ENCODE measurements at places on chromosomes 4 and X. TPM values are rescaled to one million over a fixed set of nuclear protein-coding genes. Genes with fewer than 3 reads are reported as not detected.

FAAH2 gene
- not detected for total RNA-seq

RHOXF2 gene
- not detected for total RNA-seq

DCK gene
- total RNA-seq: 24.5 TPM

IQCM gene
- total RNA-seq: not detected

USP17L18 gene
- not detected for total RNA-seq

- no peaks in the 10 kb centered on the region for H3K27me3 ChIP-seq
- H3K36me3 ChIP-seq: no peaks in the 10 kb centered on the region
- H3K27ac ChIP-seq: no peak overlapping the region
- H3K4me3 ChIP-seq: no peak overlapping the region
These were observed 101.4 kb upstream of the FRMPD3 start for GRCh38 chrX:107348051-107348450.

GRCh38 chr4:89177807-89178206 is 66.5 kb downstream of the TIGD2 start:
- H3K27ac ChIP-seq: no peak overlapping the region
- no peaks in the 10 kb centered on the region for H3K4me1 ChIP-seq
- H3K36me3 ChIP-seq: no peaks in the 10 kb centered on the region
- H3K4me3 ChIP-seq: no peak overlapping the region

DNA sequence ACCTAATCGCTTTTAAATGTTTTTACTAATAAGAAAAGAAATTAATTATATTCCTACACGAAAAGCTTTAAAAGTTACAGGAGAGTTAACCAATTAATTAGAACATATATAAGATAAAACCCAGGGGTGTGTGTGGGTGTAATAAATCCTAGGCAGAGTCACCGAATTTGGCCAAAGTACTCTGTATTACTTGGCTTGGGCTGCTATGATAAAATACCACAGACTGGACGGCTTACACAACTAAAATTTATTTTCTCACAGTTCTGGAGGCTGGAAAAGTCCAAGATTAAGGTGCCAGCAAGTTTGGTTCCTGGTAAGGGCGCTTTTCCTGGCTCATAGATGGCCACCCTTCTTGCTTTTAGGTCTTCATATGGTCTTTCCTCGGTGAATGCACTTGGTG is 10.4 kb downstream of the AWAT1 start:
- no peaks in the 10 kb centered on the region for H3K36me3 ChIP-seq
- H3K4me3 ChIP-seq: no peak overlapping the region
- H3K4me1 ChIP-seq: no peaks in the 10 kb centered on the region

DNA sequence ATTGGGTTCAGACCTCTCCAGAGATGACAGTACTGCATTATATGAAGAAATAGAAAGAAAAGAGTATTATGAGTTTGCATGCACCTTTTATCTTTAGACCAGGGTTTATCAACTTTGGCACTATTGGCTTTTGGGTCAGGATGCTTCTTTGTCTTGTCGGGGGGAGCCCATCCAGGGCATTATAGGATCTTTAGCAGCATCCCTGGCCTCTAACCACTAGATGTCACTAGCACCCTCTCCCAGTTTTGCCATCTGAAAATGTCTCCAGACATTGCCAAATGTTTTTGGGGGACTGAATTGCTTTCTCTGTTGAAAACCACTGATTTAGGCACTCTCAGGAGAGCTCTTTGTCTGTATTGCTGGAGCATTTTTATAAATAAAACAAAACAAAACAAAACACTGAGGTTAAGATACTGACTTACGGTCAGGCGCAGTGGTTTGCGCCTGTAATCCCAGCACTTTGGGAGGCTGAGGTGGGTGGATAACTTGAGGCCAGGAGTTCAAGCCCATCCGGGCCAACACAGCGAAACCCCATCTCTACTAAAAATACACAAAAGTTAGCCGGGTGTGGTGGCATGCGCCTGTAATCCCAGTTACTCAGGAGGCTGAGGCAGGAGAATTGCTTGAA is 23.6 kb downstream of the CA5B start:
- no peaks in the 10 kb centered on the region for H3K4me1 ChIP-seq
- H3K4me3 ChIP-seq: no peak overlapping the region
- H3K27me3 ChIP-seq: no peaks in the 10 kb centered on the region
- no peak overlapping the region for H3K27ac ChIP-seq
- no peak for DNase-seq

- no peak for DNase-seq
- no peaks in the 10 kb centered on the region for H3K4me1 ChIP-seq
- no peak overlapping the region for H3K4me3 ChIP-seq
- no peaks in the 10 kb centered on the region for H3K36me3 ChIP-seq
- no peak overlapping the region for H3K27ac ChIP-seq
These were observed 789.0 kb downstream of the TECRL start for GRCh38 chr4:63620271-63620670.

DNA sequence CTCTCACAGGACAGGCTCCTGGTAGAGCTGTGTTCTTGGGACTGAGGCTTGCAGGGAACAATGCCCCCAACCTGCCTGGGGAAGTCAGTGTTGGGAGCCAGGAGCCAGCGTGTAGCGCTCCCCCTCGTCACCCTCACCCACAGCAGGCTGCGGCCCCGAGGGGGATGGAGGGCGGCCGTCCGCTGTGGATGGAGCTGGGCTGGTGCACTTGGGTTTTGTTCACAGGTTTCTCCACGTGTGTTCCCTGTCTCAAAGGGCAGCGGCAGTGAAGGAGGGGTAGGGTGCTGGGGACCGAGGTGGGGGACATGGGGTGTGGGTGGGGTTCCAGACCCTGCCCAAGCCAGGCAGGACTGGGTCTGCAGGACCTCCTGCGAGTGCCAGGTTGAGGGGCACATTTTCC is 69.1 kb downstream of the RGS12 start:
- no peak for DNase-seq
- no peaks in the 10 kb centered on the region for H3K27me3 ChIP-seq
- H3K4me3 ChIP-seq: no peak overlapping the region
- H3K4me1 ChIP-seq: no peaks in the 10 kb centered on the region
- H3K27ac ChIP-seq: no peak overlapping the region

DNA sequence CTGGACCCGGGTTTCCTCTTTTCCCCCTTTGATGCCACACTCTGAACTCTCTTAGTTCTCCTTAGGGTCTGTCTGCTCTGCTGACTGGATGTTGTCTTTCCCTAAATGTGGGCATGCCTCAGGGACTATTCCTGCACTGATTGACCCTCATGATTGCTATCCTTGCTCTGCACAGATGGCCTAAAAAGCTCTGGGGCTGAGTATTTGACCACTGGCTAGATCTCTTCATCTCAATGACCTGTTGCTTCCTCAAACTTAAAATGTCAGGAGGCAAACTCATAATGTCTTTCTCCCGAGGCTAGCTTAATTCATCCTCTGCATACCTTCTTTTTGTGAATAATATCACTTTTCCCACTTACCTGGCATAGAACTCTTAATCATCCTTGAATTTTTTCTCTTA is 157.4 kb downstream of the GATB start:
- H3K27ac ChIP-seq: no peak overlapping the region
- no peak for DNase-seq
- no peaks in the 10 kb centered on the region for H3K36me3 ChIP-seq
- no peak overlapping the region for H3K4me3 ChIP-seq
- no peaks in the 10 kb centered on the region for H3K4me1 ChIP-seq

- peak overlapping the region; percentile 84 for H3K27ac ChIP-seq
- DNase-seq: no peak
- H3K27me3 ChIP-seq: no peaks in the 10 kb centered on the region
- H3K36me3 ChIP-seq: no peaks in the 10 kb centered on the region
These were observed 539 bp upstream of the CHIC1 start for GRCh38 chrX:73562458-73562857.

GRCh38 chrX:34656467-34656841 is 631 bp downstream of the TMEM47 start:
- peak overlapping the region; percentile 85 for H3K27ac ChIP-seq
- H3K4me3 ChIP-seq: peak overlapping the region; percentile 80
- no peaks in the 10 kb centered on the region for H3K4me1 ChIP-seq
- no peaks in the 10 kb centered on the region for H3K27me3 ChIP-seq
- no peak for DNase-seq

DNA sequence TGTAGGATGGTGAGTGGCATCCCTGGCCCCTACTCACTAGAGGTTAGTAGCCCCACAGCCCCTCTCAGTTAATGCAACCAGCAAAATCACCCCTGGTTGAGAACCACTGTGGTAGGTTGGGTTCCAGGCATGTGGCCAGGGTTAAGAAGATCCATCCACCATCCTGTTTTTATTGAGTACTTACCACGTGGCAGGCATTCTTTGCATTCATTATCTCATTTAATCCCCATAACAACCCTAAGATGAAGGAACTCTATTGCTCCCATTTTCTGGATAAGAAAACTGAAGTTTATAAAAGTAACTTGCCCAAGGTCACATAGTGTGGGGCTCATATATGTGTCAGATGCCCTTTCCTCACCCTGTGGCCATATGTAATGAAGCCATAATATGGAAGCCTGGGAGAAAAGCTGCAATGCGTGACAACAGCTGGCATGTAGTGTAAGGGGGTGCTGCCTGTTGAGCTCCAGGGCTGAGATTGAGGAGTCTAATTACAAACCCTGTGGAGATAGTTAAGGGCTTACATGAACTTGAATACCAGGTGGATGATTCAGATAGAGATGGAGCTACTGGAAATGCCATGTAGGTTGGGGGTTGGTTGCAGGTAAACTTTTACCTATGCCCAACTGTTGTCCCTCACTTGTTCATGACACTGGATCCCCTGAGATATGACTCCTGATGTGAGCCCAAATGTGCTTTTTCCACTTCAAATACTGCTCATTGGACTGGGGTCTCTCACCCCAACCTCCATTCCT is 100.2 kb upstream of the PGRMC2 start:
- DNase-seq: no peak
- no peaks in the 10 kb centered on the region for H3K27me3 ChIP-seq
- H3K4me1 ChIP-seq: peaks cover 21% of the 10 kb centered on the region
- peak overlapping the region; percentile 58 for H3K27ac ChIP-seq
- H3K36me3 ChIP-seq: no peaks in the 10 kb centered on the region
- H3K4me3 ChIP-seq: no peak overlapping the region

DNA sequence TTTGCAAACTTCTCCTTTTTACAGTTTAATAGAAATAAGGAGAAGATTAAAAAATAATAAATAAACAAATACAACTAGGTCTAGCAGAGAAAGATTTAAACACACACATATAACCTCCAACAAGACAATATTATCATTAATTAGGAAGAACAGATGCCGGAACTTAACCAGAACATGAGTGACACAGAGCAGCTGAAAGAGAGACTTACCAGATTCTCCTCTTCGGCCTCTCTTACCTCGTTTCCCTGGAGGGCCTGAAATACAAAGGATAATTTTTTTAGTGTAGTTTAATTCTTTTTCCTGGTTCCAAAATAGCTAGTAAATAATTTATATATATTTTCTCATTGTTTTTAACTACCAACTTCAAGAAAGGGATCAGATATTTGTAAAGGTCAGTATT is 252.5 kb downstream of the COL25A1 start:
- no peak for DNase-seq
- no peaks in the 10 kb centered on the region for H3K27me3 ChIP-seq
- no peak overlapping the region for H3K27ac ChIP-seq

DNA sequence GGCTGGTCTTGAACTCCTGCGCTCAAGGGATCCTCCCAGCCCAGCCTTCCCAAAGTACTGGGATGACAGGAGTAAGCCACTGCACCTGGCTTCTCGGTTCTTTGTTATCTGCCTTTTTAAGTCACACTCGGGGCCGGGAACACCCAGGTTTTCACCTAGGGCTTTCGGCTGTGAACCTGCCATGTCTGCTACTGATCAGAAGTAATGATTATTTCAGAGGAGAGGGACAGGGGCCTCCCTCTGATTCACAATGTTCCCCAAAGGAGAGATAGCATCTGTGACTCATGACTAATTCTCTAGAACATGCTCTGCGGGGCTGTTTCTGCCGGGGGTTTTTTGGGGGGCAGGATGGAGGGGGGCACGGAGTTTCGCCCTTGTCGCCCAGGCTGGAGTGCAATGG is 26.9 kb downstream of the CRLF2 start:
- H3K36me3 ChIP-seq: no peaks in the 10 kb centered on the region
- H3K4me1 ChIP-seq: no peaks in the 10 kb centered on the region
- no peak overlapping the region for H3K4me3 ChIP-seq
- peak; percentile 15 for DNase-seq
- H3K27ac ChIP-seq: no peak overlapping the region
- H3K27me3 ChIP-seq: no peaks in the 10 kb centered on the region

DNA sequence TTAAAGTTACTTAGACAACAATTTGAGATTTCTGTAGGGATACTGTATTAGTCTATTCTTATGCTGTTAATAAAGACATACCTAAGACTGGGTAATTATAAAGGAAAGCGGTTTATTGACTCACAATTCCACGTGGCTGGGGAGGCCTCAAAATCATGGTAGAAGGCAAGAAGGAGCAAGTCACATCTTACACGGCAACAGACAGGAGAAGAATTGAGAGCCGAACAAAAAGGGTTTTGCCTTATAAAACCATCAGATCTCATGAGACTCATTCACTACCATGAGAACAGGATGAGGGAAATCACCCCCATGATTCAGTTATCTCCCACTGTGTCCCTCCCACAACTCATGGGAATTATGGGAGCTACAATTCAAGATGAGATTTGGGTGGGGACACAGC is 11.0 kb downstream of the PTTG2 start:
- no peaks in the 10 kb centered on the region for H3K27me3 ChIP-seq
- no peaks in the 10 kb centered on the region for H3K4me1 ChIP-seq

DNA sequence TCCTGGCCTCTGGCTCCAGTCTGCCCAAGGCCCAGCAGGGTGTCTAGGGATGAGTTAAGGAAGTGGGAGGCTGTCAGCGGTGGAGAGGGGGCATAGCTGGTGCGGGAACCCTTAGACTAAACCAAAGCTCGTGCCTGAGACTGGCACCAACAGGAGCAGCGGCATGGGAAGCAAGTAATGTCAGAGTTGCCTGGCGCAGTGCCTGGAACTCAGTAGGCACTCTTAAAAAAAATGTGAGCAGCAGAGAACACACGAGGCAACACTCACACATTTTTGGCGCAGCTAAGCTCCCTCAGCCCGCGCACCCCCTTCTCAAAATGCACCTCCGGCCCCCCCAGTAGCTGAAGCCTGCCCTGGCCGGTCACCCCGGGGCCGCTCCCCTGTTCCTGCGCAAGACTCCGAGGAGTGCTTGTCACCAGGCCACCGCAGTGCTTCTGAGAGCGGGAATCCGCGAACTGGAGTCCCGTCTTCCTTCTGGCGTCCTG is 583 bp downstream of the GABRE start:
- H3K27me3 ChIP-seq: no peaks in the 10 kb centered on the region
- H3K4me1 ChIP-seq: no peaks in the 10 kb centered on the region
- DNase-seq: no peak
- no peaks in the 10 kb centered on the region for H3K36me3 ChIP-seq
- H3K4me3 ChIP-seq: peak overlapping the region; percentile 53
- H3K27ac ChIP-seq: peak overlapping the region; percentile 73

DNA sequence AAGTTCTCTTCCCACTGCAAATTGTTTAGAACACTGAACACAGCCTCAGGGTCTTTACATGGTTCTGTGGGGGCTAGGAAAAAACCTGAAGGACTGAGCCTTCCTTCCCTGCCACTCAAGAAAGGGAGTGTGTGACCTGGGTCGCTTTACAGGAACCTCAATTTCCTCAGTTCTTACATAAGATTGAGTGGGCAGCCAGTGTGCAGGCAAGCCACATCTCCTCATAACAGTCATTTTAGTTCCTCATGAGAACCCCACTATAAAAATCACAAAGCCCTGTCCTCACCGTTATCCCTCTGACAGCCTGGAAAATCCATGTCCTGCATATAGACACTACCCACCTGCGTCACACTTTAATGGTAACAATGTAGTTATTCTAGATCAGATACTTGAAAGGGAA is 2.1 kb upstream of the ETDC start:
- H3K36me3 ChIP-seq: no peaks in the 10 kb centered on the region
- H3K4me3 ChIP-seq: no peak overlapping the region
- no peak for DNase-seq
- H3K4me1 ChIP-seq: no peaks in the 10 kb centered on the region
- no peaks in the 10 kb centered on the region for H3K27me3 ChIP-seq

Data from ascending aorta (tissue), 2 donors.